ENCODE measurements at places on chromosomes 13 and 19.
A peak's percentile ranks its signal among the peaks of the same experiment; 100 is the strongest.

- no peak for DNase-seq
These were observed 85.3 kb upstream of the MYCBP2 start for GRCh38 chr13:77412116-77412635.

- DNase-seq: peak; percentile 77
These were observed 343.0 kb downstream of the PCDH9 start for GRCh38 chr13:66887088-66887487.

GRCh38 chr19:5113633-5114586 lies 145.0 kb downstream of the KDM4B start:
- no peak for DNase-seq

DNA sequence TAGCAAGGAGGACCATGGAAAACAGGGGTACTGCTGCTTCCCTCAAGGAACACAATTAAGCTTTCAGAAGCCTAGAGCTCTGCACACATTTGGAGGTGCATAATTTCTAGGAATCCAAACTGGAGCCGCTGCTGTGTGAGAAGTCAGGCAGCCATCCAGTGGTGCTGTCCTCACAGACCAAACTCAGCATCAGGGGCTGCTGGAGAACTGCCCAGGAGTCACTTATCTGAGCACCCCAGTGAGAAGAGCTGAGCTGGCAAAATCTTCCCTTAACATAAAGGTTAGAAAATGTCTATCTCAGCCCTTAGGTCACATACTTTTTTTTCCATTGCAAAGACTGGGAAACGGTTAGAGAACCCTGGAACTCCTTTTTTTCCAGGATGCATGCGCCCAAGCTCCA lies 72.8 kb downstream of the ATP7B start:
- no peak for DNase-seq

- DNase-seq: peak; percentile 52
These were observed 44.0 kb upstream of the GAS6 start for GRCh38 chr13:113907635-113908617.

Data from astrocyte of the cerebellum (primary cell).